ENCODE measurements at places on chromosomes 7 and 10.

- DNase-seq, result no peak
Measured at GRCh38 chr10:19847321-19847720, 31.1 kb downstream of the PLXDC2 start.

- DNase-seq, result peak; percentile 25
Measured at GRCh38 chr7:24573554-24574338, 494 bp downstream of the PALS2 start.

GRCh38 chr10:99929360-99929759, 80.4 kb downstream of the DNMBP start:
- DNase-seq, result no peak

- DNase-seq, result peak; percentile 24
Measured at GRCh38 chr7:2956526-2957368, 86.9 kb downstream of the CARD11 start.

DNA sequence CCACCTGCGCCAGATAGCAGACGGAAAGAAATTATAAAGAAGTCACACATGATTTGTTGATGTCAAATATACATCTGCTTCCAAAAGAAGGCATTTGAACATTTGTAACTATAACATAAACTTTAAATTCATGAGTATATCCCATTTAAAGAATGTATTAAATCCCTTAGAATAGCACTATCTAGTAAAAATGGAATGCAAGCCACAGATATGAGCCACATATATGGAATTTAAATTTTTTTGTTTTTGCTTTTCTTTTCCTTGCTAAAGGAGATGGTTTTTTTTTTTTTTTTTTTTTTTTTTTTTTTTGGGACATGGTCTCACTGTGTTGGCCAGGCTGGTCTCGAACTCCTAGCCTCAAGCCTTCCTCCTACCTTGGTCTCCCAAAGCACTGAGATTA, 730.8 kb downstream of the PHTF2 start:
- no peak for DNase-seq

DNA sequence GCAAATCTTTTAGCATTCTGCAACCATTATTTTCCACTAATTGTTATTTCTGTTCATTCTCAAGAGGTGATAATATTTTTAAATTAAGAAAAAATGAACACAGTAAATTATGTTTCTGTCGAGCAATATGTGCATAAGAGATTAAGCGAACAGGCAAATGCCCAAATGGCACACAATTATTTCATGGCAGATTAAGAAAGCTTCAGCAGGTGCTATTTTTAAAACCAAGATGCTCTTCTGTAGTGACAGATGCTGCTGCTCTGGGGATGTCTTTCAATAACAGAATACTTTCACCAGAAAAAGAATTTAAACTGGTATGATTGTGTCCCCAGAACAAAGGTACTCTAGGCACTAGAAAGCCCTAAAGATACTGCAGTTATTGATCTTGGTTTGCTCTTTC, 412.7 kb upstream of the SORCS1 start:
- DNase-seq, result no peak

- no peak for DNase-seq
Measured at GRCh38 chr7:93626869-93627268, 52.3 kb upstream of the CALCR start.

All from prostate gland (tissue), 2 donors.